GM12878 (cell line): ENCODE measurements at places on chromosomes 13 and 19. TPM values are rescaled to one million over a fixed set of nuclear protein-coding genes. Genes with fewer than 3 reads are reported as not detected.
A peak's percentile ranks its signal among the peaks of the same experiment; 100 is the strongest.

Gene ADM5
- total RNA-seq, result 4.5 and 5.4 TPM in 2 replicates

Gene MTUS2
- not detected in 2 replicates for total RNA-seq

- H3K27ac ChIP-seq, result no peak overlapping the region
- peaks cover 5% of the 10 kb centered on the region; the same call in 1 of the 2 replicates for H3K4me1 ChIP-seq
- no peaks in the 10 kb centered on the region for H3K36me3 ChIP-seq
- no peaks in the 10 kb centered on the region for H3K27me3 ChIP-seq
- no peak overlapping the region for H3K4me3 ChIP-seq
- no peak for DNase-seq
These were observed 58.0 kb downstream of the ERCC5 start for GRCh38 chr13:102903659-102904407.

- H3K27me3 ChIP-seq, result no peaks in the 10 kb centered on the region
- DNase-seq, result no peak
- H3K27ac ChIP-seq, result no peak overlapping the region
- H3K4me3 ChIP-seq, result no peak overlapping the region
- H3K4me1 ChIP-seq, result no peaks in the 10 kb centered on the region
These were observed 5.3 kb upstream of the PSG7 start for GRCh38 chr19:42942187-42942789.

DNA sequence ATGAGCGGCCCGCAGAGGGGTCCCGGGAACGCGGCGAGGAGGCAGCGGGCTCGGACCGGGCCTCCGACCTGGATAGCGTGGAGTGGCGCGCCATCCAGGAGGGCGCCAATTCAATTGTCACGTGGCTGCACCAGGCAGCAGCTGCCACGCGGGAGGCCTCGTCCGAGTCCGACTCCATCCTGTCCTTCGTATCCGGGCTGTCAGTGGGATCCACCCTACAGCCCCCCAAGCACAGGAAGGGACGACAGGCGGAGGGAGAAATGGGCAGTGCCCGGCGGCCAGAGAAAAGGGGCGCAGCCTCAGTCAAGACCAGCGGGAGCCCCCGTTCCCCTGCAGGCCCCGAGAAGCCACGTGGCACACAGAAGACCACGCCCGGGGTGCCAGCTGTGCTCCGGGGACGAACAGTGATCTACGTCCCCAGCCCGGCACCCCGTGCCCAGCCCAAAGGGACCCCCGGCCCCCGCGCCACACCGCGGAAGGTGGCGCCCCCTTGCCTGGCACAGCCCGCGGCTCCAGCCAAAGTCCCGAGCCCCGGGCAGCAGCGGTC is 10.7 kb downstream of the C19orf25 start:
- no peaks in the 10 kb centered on the region for H3K36me3 ChIP-seq
- H3K4me3 ChIP-seq, result no peak overlapping the region
- peaks cover 7% of the 10 kb centered on the region for H3K4me1 ChIP-seq
- no peak for DNase-seq
- no peak overlapping the region for H3K27ac ChIP-seq
- H3K27me3 ChIP-seq, result peaks cover 27% of the 10 kb centered on the region

DNA sequence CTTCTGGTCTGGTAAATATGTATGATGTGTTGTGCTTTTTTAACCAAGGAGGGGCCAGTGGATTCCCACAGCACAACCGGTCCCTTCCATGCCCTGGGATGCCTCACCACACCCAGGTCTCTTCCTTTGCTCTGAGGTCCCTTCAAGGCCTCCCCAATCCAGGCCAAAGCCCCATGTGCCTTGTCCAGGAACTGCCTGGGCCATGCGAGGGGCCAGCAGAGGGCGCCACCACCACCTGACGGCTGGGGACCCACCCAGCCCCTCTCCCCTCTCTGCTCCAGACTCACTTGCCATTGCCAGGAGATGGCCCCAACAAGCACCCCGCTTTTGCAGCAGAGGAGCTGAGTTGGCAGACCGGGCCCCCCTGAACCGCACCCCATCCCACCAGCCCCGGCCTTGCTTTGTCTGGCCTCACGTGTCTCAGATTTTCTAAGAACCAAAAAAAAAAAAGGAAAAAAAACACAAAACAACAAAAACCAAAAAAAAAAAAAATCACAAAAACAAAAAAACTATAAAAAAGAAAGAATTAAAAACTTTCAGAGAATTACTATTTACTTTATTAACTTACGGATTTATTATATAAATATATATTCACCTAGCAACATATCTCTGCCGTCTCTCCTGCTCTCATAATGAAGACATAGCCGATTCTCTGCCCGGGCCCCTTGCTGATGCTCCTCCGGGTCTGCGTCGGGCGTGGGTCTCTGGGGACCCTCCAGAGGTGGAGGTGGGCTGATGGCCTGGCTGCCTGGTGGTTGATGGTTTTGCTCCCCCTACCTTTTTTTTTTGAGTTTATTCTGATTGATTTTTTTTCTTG is 14.4 kb downstream of the CAPN12 start:
- H3K4me3 ChIP-seq, result no peak overlapping the region
- DNase-seq, result no peak
- peaks cover 15% of the 10 kb centered on the region for H3K4me1 ChIP-seq
- H3K27ac ChIP-seq, result no peak overlapping the region
- peaks cover 26% of the 10 kb centered on the region for H3K36me3 ChIP-seq
- H3K27me3 ChIP-seq, result no peaks in the 10 kb centered on the region

Gene CDX2
- 0.15 TPM in 1 of 2 replicates, not detected in the other for total RNA-seq

GRCh38 chr13:24340608-24340955 is 31.2 kb downstream of the C1QTNF9 start:
- no peak for DNase-seq
- H3K4me3 ChIP-seq, result no peak overlapping the region
- no peaks in the 10 kb centered on the region for H3K27me3 ChIP-seq
- H3K4me1 ChIP-seq, result no peaks in the 10 kb centered on the region
- H3K36me3 ChIP-seq, result no peaks in the 10 kb centered on the region

Gene SHC2
- 0.08 TPM in 1 of 2 replicates, not detected in the other for total RNA-seq

DNA sequence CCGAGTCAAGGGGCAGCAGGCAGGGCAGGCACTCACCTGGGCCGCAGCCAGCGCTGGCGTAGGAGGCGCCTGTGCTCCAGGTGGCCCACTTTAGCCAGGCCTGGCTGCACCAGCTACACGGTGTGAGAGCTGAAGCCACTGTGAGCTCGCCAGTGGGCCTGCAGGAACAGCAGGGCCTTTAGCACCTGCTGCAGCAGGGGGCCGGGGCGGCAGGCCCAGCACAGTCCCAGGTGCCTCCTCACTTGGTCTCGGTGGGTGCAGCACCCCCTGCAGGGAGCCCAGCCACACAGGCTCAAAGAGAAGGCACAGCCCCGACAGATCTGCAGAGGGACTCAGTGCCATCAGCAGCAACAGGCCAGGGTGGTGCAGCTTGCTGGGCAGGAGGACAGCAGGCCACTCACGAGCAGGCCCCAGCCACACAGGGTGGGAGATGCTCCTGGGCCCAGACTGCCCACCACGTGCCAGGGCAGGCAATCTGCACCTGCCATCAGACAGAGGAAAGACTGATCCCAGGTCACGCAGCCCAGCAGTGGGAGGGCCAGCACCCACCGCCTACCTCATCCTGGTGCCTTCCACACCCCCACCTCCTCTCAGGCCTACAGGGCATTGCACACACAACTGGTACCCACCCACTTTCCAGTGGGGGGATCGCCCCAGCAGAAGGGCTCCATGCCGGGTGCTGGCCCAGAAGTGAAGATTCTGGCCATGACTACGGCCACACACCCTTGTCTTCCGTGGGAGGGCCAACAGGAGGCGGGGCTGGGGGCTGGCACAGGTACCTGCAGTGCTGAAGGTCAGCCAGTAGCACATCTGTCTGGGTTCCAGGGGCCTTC is 15.8 kb downstream of the ARHGAP33 start:
- H3K4me1 ChIP-seq, result no peaks in the 10 kb centered on the region
- H3K4me3 ChIP-seq, result no peak overlapping the region
- H3K27ac ChIP-seq, result no peak overlapping the region
- DNase-seq, result no peak
- H3K27me3 ChIP-seq, result no peaks in the 10 kb centered on the region

GRCh38 chr19:34452723-34453122 is 24.5 kb downstream of the UBA2 start:
- no peak for DNase-seq
- no peak overlapping the region for H3K27ac ChIP-seq
- H3K36me3 ChIP-seq, result peaks cover 7% of the 10 kb centered on the region
- no peak overlapping the region for H3K4me3 ChIP-seq
- H3K4me1 ChIP-seq, result no peaks in the 10 kb centered on the region

Gene CGB1
- total RNA-seq, result not detected in 2 replicates

GRCh38 chr19:40702337-40703012 is 12.0 kb upstream of the NUMBL start:
- no peak for DNase-seq
- no peaks in the 10 kb centered on the region for H3K27me3 ChIP-seq
- H3K4me3 ChIP-seq, result no peak overlapping the region
- H3K36me3 ChIP-seq, result peaks cover 3% of the 10 kb centered on the region
- no peaks in the 10 kb centered on the region for H3K4me1 ChIP-seq

GRCh38 chr13:27634231-27634630 is 12.5 kb downstream of the POLR1D start:
- no peaks in the 10 kb centered on the region for H3K4me1 ChIP-seq
- no peak overlapping the region for H3K4me3 ChIP-seq
- no peaks in the 10 kb centered on the region for H3K27me3 ChIP-seq
- DNase-seq, result no peak
- no peak overlapping the region for H3K27ac ChIP-seq
- H3K36me3 ChIP-seq, result no peaks in the 10 kb centered on the region; the same call in 1 of the 2 replicates

DNA sequence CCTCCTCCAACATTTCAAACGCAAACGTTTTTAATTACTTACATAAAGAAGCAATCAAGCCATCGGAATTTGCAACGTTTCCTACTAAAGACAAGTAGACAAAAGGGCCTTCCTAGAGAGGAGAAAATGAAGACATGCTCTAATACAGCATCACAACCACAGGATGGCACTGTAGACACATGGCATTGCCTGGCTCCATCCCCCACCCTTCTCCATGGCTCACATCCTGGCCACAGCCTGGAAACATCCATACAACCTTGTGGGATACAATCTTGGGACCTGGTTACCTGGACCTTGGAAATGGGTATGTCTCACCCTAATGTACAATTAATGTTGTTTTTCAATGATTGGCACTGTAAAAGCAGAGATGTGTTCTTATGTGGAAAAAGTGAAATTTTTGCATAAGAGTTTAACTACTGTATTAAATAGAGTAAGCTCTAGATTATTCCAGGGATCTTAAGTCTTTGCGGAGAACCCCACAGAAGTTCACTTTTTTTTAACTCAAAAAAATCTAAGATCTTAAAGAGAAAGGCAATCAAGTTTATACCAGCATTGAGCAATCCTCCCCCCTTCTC is 21.5 kb downstream of the EBPL start:
- no peak for DNase-seq
- H3K27ac ChIP-seq, result no peak overlapping the region
- H3K36me3 ChIP-seq, result peaks cover 3% of the 10 kb centered on the region

Gene DAND5
- 0.11 and 0.15 TPM in 2 replicates for total RNA-seq

DNA sequence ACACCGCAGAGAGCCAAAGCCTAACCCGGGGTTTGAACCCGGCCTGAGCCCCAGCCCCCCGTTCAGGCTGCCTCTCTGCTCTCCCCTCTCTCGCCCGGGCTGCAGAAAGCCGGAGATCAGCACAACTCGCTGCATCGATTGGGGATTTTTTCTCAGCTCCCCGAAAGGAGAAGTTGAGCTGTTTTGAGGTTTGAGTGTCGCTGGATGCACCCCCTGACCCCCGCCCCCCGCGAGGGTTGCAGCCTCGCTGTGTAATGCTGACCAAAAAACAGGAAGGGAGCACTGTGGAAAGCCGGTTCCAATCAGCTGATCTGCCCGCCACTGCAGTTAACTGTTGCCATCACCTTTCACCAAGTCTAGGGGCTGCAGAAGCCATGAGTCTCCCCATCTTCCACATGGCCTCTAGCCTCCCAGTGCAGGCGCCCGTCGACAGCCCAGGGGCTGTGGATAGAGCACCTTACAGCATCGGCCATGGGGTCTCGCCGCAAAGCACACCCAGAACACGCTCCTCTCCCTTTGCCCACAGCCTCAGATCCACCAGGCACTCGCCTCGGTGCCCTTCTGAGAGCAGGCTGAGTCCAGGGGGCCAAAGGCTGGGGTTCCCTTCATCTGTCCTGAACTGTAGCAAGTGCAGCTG is 34.5 kb downstream of the MYO9B start:
- H3K4me1 ChIP-seq, result peaks cover 57% of the 10 kb centered on the region
- peaks cover 27% of the 10 kb centered on the region for H3K36me3 ChIP-seq
- peak overlapping the region; percentile 35; the same call in 1 of the 2 replicates for H3K4me3 ChIP-seq
- peak; percentile 72 for DNase-seq
- H3K27me3 ChIP-seq, result no peaks in the 10 kb centered on the region
- peak overlapping the region; percentile 87 for H3K27ac ChIP-seq

- no peak overlapping the region for H3K27ac ChIP-seq
- no peak overlapping the region for H3K4me3 ChIP-seq
- no peaks in the 10 kb centered on the region for H3K4me1 ChIP-seq
- no peaks in the 10 kb centered on the region for H3K36me3 ChIP-seq
- H3K27me3 ChIP-seq, result no peaks in the 10 kb centered on the region
These were observed 18.4 kb upstream of the RCBTB2 start for GRCh38 chr13:48551329-48551728.

Gene DNAAF3
- not detected in 2 replicates for total RNA-seq

Gene MVB12A
- total RNA-seq, result 41.2 and 46.3 TPM in 2 replicates

DNA sequence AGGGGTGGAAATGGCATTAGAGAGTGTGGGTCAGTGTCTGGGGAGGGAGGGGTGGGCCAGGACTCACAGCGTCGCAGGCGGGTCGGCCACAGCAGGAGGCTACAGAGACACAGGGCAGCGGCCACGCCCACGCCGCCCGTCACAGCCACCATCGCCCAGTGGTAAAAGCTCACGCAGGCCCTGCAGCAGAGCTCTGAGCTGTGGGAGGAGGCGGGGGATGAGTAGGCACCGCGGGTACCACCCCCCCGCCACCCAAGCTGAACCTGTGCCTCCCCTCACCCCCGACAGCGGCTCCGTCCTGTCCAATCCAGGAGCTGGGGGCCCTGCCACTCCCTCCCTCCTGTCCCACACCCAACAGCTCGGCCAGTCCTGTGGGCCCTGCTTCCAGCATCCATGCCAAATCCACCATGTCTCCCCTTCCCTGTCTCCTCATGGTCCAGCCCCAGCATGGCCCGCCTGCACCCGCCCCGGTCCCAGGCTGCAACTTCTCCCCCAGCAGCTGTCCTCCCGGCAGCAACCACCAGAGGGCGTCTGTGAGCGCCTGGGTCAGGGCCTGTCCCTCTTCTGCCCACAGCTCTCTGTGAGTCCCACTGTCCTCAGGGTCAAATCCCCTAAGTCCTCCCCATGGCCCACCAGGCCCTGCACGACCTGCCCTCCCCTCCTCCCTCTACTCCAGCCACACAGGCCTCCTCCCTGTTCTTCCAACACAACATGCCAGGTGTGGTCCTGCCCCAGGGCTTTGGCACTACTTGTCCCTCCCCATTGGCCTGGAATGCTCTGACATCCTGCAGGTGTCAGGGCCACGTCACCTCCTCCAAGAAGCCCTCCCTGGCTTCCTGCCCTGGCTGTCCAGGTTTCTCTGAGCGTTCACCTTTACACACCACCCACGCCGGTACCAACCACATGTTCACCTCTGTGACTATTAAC is 6.0 kb downstream of the TEKTIP1 start:
- peaks cover 7% of the 10 kb centered on the region for H3K36me3 ChIP-seq
- H3K4me3 ChIP-seq, result no peak overlapping the region
- no peak overlapping the region for H3K27ac ChIP-seq

Gene KIR3DL2
- total RNA-seq, result not detected in 2 replicates

Gene SERP2
- not detected in 2 replicates for total RNA-seq

GRCh38 chr13:21078501-21078900 is 17.1 kb upstream of the LATS2 start:
- no peaks in the 10 kb centered on the region for H3K27me3 ChIP-seq
- no peaks in the 10 kb centered on the region for H3K36me3 ChIP-seq
- H3K27ac ChIP-seq, result no peak overlapping the region
- no peak overlapping the region for H3K4me3 ChIP-seq
- no peak for DNase-seq

Gene CGB2
- not detected in 2 replicates for total RNA-seq

GRCh38 chr13:112971288-112971643 is 2.3 kb downstream of the MCF2L start:
- H3K4me3 ChIP-seq, result no peak overlapping the region
- no peak overlapping the region for H3K27ac ChIP-seq
- H3K36me3 ChIP-seq, result no peaks in the 10 kb centered on the region
- DNase-seq, result no peak
